ENCODE measurements at places on chromosomes 2 and 18. TPM values are rescaled to one million over a fixed set of nuclear protein-coding genes. Genes with fewer than 3 reads are reported as not detected.

DNA sequence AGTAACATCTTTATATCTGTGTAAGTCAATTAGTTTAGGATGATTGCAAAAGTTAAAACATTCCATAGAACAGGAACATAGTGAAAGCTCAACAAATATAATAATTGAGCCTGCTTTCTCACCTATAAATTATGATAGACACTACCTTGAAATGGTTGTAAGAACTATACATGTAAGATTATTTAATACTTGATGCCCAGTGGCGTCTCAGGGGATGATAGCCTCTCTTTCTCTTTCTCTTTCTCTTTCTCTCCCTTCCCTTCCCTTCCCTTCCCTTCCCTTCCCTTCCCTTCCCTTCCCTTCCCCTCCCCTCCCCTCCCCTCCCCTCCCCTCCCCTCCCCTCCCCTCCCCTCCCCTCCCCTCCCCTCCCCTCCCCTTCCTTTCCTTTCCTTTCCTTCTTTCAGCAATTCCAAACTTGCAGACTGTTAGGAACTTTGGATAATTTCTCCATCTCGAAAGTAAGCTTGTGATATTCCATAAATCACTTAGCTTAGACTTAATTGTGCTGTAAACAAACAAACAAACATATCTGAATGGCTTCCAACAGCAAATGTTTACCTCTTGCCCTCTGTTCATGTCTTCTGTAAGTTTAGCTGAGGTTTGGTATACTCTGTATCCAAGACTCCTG, 1102.7 kb downstream of the TSN start:
- H3K27me3 ChIP-seq = no peaks in the 10 kb centered on the region
- no peak overlapping the region for H3K27ac ChIP-seq
- no peak overlapping the region for H3K4me3 ChIP-seq
- no peaks in the 10 kb centered on the region for H3K4me1 ChIP-seq
- no peak for DNase-seq
- no peaks in the 10 kb centered on the region for H3K36me3 ChIP-seq

DNA sequence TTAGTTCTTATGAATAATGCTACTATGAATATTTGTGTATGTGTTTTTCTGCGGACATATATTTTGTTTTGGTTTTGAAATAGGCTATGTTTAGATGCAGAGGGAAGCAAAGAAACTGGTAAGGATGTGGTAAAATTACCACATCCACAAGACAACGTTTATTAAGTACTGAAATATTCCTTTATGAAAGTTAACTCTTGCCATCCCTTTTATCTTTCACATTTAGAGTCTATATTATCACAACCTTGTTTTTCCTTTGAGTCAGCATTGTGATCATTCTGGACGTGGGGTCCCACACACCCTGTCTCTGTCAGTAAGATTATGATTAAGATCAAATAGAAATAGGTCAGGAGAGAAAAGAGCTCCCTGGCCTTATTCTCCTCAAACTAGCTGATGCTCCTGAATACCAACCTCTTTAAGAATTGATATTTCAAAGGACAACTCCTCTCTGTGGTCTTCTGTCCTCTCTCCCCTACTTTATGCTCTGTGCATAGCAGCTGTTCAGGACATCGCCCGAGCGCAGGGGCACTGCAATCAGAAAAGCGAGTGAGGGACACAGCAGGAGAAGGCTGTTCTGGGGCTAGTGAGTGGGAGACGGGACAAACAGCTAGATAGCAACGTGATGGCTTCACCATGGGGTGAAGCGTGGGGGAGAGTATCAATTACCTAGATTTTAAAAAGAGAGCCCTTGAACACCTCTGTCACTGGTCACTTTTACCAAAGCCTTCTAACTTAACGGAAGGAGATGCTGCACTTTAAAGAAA, 12.2 kb downstream of the METAP1D start:
- no peaks in the 10 kb centered on the region for H3K27me3 ChIP-seq
- no peaks in the 10 kb centered on the region for H3K36me3 ChIP-seq
- no peak overlapping the region for H3K27ac ChIP-seq
- H3K4me1 ChIP-seq = peaks cover 5% of the 10 kb centered on the region
- no peak for DNase-seq

The LYPD6 gene
- total RNA-seq = 0.91 TPM

DNA sequence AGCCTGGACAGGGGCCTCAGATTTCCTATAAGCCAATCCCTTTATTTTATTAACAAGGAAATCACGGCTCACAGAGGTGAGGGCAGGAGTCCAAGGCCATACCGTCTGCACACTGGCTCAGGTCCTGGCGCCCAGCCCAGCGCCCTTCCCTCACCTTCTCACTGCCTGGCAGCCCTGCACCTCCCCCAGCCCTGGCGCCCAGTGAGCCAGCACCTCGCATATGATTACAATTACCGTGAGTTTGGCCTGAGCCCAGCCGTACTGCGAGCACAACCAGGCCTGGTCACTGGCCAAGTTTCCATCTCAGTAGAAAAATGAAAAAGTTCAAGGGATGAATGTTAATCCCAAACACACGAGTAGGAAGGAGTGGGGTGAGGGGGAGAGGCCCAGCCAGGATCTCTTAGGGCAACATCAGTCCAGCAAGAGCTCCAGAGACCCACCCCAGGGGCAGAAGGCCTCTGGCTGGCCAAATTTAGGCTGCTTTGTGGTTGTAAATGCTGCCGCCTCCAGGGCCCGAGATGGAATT, 68.4 kb downstream of the MCFD2 start:
- no peaks in the 10 kb centered on the region for H3K36me3 ChIP-seq
- H3K27ac ChIP-seq = peak overlapping the region; percentile 93
- peaks cover 51% of the 10 kb centered on the region for H3K4me1 ChIP-seq
- H3K4me3 ChIP-seq = no peak overlapping the region
- H3K27me3 ChIP-seq = no peaks in the 10 kb centered on the region
- peak; percentile 98 for DNase-seq

- no peaks in the 10 kb centered on the region for H3K4me1 ChIP-seq
- no peak for DNase-seq
- H3K27me3 ChIP-seq = no peaks in the 10 kb centered on the region
- H3K27ac ChIP-seq = no peak overlapping the region
- H3K36me3 ChIP-seq = no peaks in the 10 kb centered on the region
- no peak overlapping the region for H3K4me3 ChIP-seq
Observed at GRCh38 chr18:21911551-21911950, 171.0 kb downstream of the MIB1 start.

The IL1A gene
- total RNA-seq = 0.69 TPM

The CAVIN2 gene
- 67.6 TPM for total RNA-seq

The SIX3 gene
- not detected for total RNA-seq

DNA sequence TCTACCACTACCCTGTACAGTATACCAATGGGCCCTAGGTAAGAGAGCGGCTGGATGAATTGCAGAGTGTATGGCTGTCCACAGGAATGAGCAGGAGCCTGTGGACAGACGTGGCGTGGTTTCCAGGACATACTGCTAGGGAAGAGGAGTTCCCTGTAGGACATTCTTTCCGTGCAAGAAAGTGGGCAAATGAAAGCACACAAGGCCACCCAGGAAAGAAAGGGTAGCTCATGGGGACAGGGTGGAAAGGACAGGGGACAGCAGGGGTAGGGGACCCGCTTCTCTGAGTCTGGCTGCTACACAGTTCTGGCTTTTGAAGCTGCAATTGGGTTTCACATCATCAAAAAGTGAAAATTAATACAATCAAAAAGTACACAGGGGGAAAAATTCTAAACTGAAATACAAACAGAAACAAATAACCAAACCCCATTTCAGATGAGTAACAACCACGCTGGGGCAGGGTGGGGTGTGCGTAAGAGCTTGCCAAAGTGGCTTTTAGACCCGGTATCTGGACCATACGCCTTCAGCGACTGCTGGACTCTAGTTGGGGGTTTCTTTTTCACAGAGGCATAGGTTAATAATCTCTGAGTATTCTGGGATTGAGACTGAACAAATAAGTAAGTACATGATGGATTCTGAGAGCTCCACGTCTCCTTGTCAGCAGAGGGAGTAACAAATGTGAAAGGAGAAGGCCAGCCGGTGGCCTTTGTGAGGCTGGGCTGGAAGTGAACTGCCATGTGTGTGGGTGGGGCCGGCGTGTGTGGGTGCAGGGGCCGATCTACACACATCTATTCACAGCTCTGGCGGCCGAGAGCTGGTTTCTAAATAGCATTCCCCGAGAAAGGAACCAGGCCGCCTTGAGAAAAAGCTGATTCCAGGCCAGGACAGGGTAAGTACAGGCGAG, 84.0 kb downstream of the HDAC4 start:
- no peak overlapping the region for H3K27ac ChIP-seq
- peaks cover 16% of the 10 kb centered on the region for H3K4me1 ChIP-seq
- DNase-seq = no peak
- H3K36me3 ChIP-seq = no peaks in the 10 kb centered on the region
- H3K4me3 ChIP-seq = no peak overlapping the region
- no peaks in the 10 kb centered on the region for H3K27me3 ChIP-seq

The MRPS9 gene
- 26.9 TPM for total RNA-seq

DNA sequence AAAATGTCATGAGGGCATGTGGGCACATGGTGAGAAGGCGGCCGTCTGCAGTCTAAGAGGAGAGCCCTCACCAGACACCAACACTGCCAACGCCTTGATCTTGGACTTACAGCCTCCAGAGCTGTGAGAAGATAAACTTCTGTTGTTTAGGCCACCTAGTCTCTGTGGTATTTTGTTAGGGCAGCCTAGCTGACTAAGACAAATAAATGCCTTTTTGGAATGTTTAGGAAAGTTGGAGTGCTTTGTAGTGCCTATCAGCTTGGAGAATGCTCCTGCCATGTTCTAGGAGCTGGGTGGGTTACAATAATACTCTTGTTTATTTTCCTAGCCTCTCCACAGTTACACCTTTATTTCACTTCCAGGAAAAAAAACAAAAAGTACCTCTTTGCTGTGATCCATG, 92.0 kb downstream of the SPP2 start:
- H3K36me3 ChIP-seq = no peaks in the 10 kb centered on the region
- no peaks in the 10 kb centered on the region for H3K27me3 ChIP-seq
- no peak for DNase-seq

DNA sequence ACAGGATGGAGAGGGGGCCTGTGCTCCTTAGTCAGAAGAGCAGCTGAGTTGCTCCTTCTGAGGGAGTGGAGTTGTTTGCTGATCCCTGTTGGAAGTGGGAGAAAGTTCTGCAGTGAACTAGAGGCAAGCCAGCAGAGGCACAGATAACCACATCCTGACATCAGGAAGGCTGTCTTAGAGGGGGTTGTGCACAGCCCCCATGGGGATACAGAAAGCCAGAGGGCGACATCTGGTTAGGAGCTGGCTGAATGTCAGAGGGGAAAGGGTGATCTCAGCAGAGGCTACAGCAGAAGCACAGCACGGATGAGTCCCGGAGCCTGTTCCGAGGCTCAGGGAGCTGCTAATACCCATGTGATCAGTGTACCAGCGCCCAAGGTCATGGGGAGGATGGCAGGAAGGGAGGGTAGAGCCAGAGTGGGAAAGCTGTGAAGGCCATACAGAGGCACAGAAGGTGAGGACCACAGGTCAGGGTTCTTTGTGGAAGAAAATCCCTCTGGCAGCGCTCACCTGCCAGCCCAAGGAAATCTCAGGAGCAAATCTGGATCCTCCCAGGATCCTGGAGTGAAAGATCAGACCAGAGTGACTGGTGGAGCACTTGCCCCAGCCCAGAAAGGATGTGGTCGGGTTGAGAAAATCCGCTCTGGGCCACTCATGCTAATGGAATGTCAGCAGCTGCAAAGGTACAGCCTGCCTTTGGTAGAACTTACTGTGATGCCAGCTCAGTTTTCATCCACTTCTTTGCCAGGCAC, 111.8 kb downstream of the STPG4 start:
- peak overlapping the region; percentile 73 for H3K27ac ChIP-seq
- H3K36me3 ChIP-seq = no peaks in the 10 kb centered on the region
- no peaks in the 10 kb centered on the region for H3K27me3 ChIP-seq
- DNase-seq = peak; percentile 70
- H3K4me1 ChIP-seq = peaks cover 26% of the 10 kb centered on the region

DNA sequence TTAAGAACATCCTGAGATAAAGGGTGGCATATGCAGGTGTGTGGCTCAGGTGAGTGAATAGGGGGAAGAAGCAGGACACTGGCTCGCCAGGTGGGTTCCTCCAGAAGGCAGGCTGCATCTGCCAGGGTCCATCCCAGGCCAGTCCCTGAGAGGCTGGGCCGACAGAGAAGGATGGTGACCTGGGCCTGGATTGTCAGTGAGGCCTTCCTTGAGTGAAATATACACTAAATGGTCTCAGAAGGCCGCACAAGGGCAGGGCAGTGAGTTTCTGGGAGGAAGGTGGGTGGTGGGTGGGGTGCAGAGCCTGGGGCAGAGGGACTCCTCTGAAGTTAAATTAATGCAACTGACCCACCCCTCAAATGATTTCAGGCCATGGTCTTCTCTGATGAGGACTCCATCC, 182.1 kb downstream of the ANKRD30B start:
- no peak for DNase-seq
- H3K36me3 ChIP-seq = no peaks in the 10 kb centered on the region
- no peak overlapping the region for H3K27ac ChIP-seq
- no peaks in the 10 kb centered on the region for H3K27me3 ChIP-seq

DNA sequence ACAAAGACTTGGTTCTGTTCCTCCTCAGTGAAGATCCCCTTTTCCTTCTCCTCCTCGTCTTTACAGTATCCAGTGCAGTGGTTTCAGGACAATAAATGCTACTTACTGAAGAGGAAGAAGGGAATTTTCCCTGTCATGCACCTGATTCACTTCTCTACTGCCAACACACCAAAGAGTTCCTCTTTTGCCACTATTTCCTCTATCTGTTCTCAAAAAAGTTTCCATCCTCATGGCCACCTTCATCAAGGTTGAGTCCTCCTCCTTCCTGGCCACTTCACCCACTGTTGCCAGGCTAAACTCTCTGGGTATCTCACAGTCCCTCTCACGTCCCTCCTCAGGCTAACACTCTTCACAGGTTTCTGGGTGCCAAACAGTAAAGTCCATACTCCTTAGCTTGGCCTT, 41.7 kb downstream of the PLEKHM3 start:
- H3K4me1 ChIP-seq = no peaks in the 10 kb centered on the region
- no peaks in the 10 kb centered on the region for H3K36me3 ChIP-seq
- no peaks in the 10 kb centered on the region for H3K27me3 ChIP-seq
- H3K4me3 ChIP-seq = no peak overlapping the region
- DNase-seq = no peak

The NGEF gene
- 1.5 TPM for total RNA-seq

The CD28 gene
- total RNA-seq = 1.2 TPM

DNA sequence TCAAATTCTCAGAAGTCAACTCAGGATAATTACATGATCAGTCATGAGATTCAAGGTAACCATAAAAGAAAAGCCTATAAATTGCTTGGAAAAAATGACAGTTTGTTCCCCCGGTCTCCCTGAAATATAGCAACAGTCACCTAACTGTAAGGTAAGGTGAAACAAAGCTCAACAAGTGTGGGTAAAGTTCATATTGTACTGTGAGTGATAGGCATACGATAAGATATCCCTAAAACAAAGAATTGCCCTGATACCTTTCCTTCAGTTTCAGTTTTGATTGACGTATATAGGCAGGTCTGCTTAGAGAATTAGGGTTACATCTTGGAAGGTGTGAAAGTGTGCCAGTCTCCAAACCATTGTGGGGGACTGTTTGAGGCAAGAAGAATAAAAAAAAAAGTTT, 4.0 kb upstream of the CCBE1 start:
- peaks cover 3% of the 10 kb centered on the region for H3K4me1 ChIP-seq
- no peak overlapping the region for H3K4me3 ChIP-seq
- no peaks in the 10 kb centered on the region for H3K36me3 ChIP-seq

GRCh38 chr2:225028572-225028971, 13.7 kb downstream of the DOCK10 start:
- no peaks in the 10 kb centered on the region for H3K27me3 ChIP-seq
- H3K4me3 ChIP-seq = no peak overlapping the region
- no peaks in the 10 kb centered on the region for H3K36me3 ChIP-seq

- no peaks in the 10 kb centered on the region for H3K36me3 ChIP-seq
- H3K27me3 ChIP-seq = no peaks in the 10 kb centered on the region
- no peak overlapping the region for H3K4me3 ChIP-seq
- H3K4me1 ChIP-seq = no peaks in the 10 kb centered on the region
Observed at GRCh38 chr2:232103140-232103737, 141.7 kb downstream of the DIS3L2 start.

- H3K4me3 ChIP-seq = no peak overlapping the region
- no peaks in the 10 kb centered on the region for H3K27me3 ChIP-seq
- DNase-seq = no peak
- no peak overlapping the region for H3K27ac ChIP-seq
Observed at GRCh38 chr2:206641226-206641625, 1.1 kb upstream of the FAM237A start.

The POTEJ gene
- total RNA-seq = not detected
